ENCODE measurements at places on chromosomes 7 and 10.

- DNase-seq: no peak
These were observed 458.1 kb downstream of the GRID1 start for GRCh38 chr10:85908462-85908861.

DNA sequence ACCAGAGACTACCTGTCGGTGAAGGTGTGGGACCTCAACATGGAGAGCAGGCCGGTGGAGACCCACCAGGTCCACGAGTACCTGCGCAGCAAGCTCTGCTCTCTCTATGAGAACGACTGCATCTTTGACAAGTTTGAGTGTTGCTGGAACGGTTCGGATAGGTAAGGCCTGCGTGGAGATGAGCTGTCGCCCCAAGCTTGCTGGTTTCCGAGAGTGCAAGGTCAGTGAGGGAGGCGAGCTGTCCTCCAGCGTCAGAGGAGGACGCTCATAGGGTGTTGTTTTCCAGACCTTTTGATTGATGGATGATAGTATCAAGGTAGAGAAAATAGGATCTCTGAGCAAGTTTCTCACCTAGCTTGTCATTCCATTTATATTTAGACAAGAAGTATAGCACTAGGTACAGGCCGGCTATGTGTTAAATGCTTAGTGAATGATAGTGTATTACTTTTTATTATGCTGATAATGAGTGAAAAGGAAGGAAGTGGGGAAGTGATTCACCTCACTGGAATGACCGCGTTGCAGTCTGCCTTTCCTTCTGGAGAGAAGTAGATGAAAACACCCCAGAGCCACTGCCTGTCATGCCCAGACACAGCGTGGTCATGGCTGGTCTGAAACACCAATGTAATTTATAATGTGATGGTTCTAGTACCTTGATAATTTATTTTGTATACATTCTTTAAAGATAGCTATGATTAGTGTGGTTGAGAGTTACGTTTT is 33.9 kb downstream of the BNIP3 start:
- DNase-seq: no peak

- DNase-seq: no peak
These were observed 52.4 kb downstream of the ABCB1 start for GRCh38 chr7:87548123-87548919.

DNA sequence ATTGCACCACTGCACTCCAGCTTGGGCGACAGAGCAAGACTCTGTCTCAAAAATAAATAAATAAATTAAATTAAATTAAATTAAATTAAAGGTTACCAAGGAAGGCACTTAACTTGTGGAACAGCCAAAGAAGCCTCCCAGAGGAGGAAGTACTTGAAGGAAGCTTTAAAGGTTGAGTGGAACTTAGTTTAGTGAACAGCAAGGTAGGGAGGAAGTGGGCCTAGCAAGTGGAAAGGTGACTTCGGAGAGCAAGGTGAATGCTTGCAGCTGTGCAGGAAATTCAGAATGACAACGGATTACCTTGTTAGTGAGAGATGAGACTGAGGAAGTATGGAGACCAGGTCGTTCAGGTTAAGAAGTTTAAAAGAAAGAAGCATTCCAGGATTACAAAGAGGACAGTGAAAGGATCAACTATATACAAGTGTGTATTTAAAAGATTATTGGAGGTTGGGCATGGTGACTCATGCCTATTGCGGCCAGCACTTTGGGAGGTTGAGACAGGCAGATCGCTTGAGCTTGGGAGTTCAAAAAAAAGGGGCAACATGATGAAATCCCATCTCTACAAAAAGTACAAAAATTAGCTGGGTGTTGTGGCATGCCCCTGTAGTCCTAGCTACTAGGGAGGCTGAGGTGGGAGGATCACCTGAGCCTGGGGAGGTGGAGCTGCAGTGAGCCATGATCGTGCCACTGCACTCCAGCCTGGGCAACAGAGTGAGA is 12.8 kb upstream of the RPEL1 start:
- no peak for DNase-seq

DNA sequence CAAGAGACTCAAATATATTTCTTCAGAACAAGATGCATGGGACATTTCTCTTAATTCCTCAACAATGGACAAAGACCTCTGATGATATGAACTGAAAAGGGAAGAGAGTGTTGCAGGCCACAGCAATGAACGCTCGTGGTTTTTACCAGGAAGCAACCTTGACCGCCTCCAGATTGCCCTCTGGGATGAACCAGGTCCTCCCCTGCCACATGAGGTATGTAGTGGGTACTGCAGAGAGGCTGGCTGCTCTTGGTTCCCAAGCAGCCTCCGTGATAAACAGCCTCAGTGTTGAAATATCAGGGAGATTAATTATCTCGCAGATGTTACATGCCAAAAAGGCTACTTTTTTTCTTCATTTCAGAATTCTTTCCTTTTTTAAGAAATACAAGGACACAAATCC is 338.8 kb downstream of the ELMO1 start:
- DNase-seq: no peak

- DNase-seq: no peak
These were observed 530 bp upstream of the ANXA7 start for GRCh38 chr10:73414230-73414945.

DNA sequence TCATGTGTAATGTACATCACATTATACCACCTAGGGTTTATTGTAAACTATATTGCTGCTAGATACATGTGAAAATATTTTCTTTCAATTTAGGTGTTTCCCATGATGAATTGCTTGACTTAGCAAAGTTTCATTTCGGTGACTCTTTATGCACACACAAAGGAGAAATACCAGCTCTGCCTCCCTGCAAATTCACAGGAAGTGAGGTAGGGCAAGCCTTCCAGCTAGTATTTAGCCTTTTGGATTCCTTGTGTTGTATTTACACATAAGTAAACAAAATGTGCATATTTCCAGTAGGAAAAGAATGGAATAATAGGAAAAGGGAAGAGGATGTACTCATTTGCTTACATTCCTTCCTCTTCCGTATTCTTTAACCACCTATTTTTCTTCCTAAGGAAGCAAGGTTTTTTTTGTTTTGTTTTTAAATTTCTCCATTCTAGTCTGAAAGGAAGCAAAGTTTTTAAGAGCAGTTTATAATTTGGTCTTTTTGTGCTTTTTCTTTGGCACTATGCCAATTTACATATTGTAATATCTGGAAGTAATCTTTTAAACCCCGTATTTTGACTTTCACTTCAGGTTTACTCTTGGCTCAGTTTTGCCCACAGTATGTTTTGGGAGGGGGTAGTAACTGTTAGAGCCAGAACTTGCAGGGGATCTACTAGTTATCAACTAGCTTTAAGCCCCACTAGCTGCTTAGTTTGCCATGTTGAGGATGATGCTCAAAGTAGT is 10.4 kb downstream of the PMPCB start:
- DNase-seq: no peak

- peak; percentile 14 for DNase-seq
These were observed 5.8 kb upstream of the GGCT start for GRCh38 chr7:30510124-30511075.

GRCh38 chr10:73576178-73576889 is 14.8 kb downstream of the USP54 start:
- no peak for DNase-seq

- no peak for DNase-seq
These were observed 447.8 kb upstream of the C7orf33 start for GRCh38 chr7:148142660-148143248.

- no peak for DNase-seq
These were observed 20.3 kb upstream of the HGF start for GRCh38 chr7:81790120-81790500.

DNA sequence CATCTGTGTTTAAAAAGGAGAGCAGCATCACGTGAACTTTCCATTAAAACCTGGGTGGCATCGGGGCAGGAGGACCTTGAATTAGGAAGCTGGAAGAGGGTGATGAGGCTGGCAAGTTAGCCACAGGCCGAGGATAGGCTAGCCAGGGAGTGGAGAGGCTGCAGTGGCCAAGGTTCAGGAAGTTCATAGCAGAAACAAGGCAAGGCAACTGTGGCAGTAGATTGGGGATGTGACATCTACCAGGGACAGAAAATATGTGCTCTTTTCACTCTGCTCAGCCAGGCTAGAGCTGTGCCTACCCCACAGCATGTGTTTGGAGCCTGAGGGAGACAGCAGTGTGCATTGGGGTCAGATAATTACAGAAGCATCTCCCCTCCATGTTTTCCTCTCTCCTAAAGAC is 2.2 kb upstream of the INPP5F start:
- DNase-seq: no peak

- no peak for DNase-seq
These were observed 34.5 kb downstream of the MTPN start for GRCh38 chr7:135942614-135943013.

- DNase-seq: no peak
These were observed 51.8 kb downstream of the BPGM start for GRCh38 chr7:134698481-134698880.

DNA sequence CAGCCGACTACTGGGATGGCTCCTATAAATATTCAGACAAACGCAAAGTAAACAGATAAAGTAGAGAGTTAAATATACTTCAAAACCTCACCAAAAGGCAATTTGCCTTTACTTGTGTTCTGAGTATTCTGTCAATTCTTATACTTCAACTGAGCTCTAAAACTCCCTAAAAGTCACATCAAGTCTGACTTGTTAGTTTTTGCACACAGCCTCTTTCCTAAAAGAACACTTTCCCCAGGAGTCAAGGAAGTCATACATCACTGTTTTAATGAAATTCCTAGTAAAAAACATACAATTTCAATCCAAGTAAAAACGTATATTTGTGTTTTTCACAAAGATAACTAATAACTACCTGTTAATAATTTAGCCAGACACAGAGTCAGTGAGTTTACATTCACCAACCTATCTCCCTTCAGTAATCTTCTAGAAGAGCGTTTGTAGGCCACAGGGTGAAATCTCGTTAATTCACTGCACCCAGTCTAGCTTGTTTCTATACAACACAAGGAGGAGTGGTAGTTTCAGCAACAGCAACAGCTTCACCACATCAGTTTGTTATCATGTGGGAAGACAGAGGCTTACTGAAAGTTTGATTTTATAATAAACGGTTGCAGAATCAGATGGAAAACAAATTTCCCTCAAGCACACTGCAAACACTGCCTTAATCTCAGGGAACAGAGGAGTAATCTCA is 2.7 kb downstream of the COBL start:
- DNase-seq: no peak

DNA sequence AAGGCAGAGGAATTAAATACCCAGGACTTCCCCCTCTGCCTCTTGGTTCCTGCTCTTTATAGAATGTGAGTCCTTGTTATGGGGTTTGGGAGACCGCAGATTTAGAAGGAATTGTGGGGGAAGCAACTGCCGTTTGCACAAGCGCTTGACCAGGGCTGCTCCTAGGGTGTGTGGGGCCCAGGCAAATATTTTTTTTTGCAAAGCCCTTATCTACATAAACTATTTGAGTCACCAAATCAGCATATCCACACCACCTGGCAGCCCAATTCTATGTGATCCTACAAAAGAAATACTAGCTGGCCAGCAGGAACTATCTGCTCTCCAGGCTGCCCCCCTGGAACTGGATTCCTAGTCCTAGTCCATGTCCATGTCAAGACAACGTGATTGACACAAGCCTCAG is 33.4 kb upstream of the YAE1 start:
- no peak for DNase-seq

DNA sequence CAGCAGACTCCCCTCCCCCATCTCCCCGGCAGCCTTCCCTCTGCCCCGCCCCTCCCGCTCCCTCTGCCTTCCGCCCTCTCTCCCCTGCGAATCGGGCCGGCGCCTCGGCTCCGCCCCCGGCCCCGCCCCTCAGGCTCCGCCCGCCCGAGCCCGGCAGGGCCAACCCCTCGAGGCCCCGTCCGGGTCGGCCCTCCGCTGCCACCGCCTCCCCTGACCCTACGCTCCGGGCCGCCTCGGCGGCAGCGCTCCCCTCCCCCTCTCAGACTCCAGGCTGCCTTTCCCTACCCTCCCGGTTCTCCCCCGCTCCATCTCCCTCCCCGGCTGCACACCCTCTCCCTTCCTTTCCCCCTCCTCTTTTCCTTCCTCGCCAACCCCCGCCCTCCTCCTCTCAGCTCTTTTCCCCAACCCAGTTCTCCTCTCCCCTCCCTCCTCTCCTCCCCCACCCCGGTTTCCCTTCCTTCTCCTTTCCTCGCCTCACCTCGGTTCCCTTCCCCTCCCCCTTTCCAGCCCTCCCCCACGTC is 1.6 kb downstream of the ZNF467 start:
- peak; percentile 76 for DNase-seq

DNA sequence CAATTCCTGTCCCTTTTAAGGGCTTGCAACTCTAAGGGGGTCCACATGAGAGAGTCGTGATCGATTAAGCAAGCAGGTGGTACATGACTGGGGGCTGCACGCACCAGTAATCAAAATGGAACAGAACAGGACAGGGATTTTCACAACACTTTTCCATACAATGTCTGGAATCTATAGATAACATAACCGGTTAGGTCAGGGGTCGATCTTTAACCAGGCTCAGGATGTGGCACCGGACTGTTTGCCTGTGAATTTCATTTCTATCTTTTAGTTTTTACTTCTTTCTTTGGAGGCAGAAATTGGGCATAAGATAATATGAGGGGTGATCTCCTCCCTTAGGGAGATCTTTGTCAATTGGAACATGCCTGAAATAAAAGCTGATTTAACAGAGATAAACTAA is 370.1 kb downstream of the IPMK start:
- no peak for DNase-seq

DNA sequence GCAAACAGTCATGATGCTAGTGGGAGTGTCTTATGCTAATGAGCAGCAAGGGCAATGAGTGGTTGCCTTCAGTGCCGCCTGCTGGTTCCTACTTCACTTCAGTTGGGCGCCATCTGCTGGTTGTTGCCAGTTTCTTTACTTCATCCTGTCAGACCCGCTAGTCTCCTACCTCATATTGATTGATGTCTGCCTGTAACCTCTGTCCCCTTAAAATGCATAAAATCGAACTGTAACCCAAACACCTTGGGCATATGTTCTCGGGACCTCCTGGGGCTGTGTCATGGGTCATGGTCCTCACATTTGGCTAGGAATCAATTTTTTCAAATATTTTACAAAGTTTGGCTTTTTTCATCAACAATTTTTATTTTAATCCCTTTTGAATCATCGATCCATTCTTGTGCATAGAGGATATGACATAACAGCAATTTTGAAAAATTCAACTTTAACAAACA is 62.8 kb upstream of the C7orf33 start:
- peak; percentile 83 for DNase-seq

GRCh38 chr10:124529661-124530214 is 68.1 kb downstream of the LHPP start:
- DNase-seq: no peak

- DNase-seq: no peak
These were observed 672 bp downstream of the LFNG start for GRCh38 chr7:2520131-2520760.

DNA sequence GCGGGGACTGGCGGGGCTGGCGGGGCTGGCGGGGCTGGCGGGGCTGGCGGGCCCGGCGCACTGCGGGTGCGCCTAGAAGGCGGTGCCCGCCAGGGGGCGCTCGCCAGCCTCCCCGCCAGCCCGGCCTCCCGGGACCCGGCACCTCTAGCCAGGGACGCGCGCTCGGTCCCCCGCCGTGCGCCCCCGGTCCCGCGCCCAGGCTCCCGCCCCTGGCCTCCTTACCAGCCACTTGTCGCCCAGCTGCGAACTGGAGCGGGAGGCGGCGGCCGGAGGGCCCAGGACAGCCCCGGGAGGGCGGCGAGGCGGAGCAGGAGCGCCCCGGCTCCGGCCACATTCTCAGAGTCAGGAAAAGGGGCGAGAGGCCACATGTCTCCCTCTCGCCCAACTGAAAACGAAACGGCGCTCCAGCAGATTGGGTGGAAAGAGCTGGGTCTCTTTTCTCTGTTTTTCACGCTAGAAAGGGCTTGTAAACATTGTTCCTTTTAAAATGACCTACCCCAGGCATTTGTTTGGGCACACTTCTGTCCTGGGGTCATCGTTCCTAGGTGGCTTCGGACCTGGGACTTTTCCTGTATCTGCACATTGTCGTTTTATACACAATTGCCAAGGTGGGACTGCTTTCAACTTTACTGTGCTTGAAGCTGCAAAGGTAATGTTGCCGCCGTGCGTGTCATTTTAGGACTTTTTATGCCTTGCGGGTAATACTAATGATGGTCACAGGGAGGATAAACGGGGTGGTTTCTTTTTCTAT is 378 bp upstream of the PRKCQ start:
- DNase-seq: peak; percentile 79

Data from activated CD4-positive, alpha-beta T cell treated with anti-CD3 and anti-CD28 coated beads, Interleukin-2, amount 50 U/mL, for 4 hours (primary cell).